Psoas muscle (tissue), 8 donors: ENCODE measurements at places on chromosomes 6 and 20. TPM values are rescaled to one million over a fixed set of nuclear protein-coding genes. Genes with fewer than 3 reads are reported as not detected.

GRCh38 chr6:69881322-69882151 is 15.2 kb downstream of the COL19A1 start:
- DNase-seq: no peak

DNA sequence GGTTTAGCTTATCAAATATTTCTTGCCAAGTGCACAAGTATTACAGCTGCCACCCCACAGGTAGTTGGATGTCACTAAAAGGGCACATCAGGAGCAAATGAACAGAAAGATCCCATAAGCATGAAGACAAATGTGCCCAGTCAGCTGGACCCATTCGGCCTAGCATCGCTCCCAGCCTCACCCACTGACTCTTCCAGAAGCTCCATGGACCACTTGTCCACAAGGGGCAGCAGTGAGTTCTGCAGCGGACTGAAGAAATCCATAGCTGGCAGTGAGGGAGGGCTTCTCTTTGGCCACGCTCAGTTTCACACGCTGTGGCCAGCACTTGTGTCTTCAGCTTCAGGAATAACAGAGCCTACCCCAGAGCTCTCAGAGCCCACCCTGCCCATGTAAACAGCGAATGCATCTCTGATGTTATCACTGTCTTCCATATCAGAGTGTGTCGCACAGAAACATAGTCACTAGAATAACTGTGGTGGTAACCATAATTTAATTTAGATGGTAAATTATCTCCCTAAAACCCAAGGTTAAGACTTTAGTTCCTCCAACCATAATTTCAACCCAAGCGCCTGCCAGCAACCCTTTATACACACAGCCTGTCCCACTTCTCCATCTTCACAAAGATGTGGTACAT is 15.8 kb downstream of the CGA start:
- peak; percentile 73 for DNase-seq

GRCh38 chr6:135479601-135480000 is 17.9 kb downstream of the AHI1 start:
- DNase-seq: no peak

DNA sequence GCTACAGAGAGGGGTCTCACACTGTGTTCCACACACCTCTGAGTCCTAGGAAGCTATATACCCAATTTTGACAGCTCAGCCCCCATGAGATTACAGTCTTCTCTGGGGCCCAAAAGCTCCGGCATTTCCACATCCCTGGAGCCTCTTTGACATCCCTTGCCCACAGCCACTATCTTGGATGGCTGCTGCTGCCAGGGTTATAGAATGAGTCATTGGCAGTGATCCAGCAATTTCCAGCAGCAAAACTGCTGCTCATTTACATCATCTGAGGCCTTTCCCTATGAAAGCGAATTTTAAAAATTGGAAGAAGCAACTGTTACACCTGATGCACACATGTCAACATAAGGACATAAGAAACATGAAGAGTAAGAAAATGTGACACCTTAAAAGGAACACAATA is 590.7 kb downstream of the MEI4 start:
- DNase-seq: no peak

DNA sequence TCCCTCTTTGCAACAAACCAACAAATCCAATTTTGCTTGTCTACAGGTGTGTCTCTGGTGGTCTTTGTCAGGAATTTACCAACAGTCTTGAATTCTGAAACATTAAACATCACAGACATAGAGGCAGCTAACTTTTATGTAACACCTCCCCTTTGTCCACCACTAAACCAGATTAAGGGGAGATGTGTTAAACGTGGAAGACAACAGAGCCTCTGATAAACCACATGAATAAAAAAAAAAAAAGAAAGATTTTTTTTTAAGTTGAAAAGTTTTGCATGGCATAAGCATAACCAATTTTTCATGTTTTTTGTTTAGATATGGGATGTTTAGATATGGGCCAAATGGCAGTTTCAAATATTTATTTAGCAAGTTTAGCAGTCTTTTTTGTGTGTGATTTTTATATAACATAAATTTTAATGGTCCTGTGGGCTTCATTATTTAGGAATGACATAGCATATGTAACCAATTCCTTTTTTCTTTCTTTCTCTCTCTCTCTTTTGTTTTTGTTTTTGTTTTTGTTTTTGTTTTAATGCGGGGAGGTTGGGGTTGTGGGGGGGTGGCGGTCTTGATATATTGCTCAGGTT is 60.7 kb upstream of the BTN3A2 start:
- DNase-seq: no peak

GRCh38 chr6:16362296-16362695 is 123.9 kb downstream of the GMPR start:
- DNase-seq: no peak

GRCh38 chr6:116180375-116180774 is 54.4 kb upstream of the COL10A1 start:
- no peak for DNase-seq

DNA sequence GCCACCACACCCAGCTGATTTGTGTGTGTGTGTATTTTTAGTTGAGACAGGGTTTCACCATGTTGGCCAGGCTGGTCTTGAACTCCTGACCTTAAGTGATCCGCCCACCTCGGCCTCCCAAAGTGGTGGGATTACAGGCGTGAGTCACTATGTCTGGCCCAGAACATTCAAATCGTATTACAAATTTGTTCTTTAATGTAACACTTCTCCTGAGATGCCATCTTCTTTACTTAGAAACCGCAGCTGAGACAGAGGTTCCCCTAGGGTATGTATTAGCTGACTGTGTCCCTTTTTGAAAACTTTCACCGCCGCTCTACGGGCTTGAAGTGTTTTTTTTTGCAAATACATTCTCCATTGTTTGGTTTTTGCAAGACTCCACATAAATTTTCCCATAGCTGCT is 62.6 kb downstream of the TOX2 start:
- DNase-seq: no peak

DNA sequence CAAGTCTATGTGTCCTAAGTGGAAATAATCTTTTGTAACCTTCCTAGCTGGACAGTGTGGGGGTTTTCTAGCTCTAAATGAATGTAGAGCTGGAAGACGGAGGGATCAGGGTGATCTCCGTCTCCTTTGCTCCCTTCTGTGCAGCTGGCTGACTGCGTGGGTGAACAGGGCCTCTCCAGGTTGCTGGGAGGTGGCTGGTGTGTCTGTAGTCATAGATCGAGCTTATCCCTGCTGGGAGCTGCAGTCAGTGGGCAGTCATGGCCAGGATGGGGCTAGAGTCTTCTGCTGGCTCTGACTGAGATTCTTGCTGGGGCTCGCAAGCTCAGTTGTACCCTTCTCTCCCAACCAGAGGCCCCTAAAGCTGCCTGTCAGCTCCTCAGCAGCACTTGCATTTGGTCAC is 6.4 kb downstream of the SEC23B start:
- no peak for DNase-seq

DNA sequence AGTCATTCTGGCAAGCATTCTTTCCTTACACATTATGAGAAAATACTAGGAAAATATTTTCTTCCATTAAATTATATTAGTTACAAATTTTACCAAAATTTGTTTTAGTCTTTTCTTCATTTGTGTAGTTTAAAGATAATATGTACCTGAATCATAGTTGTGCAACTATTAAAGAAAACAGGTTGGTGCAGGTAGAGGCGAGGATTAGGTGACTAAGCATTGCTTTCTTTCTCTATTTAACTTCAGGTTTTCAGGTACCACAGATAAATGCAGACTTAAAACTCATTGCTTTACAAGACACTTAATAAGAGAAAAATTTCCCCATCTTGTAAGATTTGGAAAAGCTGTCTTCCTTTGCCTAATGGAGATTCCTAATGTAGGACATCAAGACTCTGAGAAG is 1175.5 kb upstream of the ADGRB3 start:
- DNase-seq: no peak

- DNase-seq: no peak
Observed at GRCh38 chr6:36033935-36034334, 6.3 kb downstream of the MAPK14 start.

DNA sequence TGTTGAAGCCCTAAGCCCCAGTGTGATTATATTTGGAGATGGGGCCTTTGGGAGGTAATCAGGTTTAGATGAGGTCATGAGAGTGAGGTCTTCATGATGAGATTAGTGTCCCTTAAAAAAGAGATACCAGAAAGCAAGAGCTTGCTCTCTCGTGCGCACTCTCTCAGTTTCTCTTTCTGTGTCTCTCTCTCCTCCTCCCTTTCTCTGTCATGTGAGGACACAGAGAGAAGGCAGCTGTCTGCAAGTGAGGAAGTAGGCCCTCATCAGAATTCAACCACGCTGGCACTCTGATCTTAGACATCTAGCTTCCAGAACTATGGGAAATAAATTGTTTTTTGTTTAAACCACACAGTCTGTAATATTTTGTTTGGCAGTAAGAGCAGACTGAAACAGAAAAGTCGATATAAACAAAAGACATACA is 180.5 kb downstream of the IBTK start:
- DNase-seq: no peak

DNA sequence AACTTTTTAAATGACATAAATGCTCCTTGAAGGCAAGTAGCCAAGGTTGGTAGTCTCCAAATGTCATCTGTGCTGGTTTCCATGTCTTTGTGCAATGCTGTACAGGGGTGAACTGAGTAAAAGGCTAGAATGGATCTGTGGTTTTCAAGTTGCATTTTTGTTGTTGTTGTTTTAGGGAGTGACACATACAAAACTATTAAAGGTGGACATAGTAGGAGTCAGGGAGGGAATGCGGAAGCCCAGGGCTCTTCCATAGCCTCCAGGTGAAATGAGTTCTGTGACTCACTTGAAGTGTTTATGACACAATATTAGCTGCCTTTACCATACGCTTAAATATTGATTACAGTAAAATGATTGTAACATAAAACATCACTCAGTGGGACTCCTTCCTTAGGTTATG is 22.5 kb upstream of the QKI start:
- DNase-seq: no peak

DNA sequence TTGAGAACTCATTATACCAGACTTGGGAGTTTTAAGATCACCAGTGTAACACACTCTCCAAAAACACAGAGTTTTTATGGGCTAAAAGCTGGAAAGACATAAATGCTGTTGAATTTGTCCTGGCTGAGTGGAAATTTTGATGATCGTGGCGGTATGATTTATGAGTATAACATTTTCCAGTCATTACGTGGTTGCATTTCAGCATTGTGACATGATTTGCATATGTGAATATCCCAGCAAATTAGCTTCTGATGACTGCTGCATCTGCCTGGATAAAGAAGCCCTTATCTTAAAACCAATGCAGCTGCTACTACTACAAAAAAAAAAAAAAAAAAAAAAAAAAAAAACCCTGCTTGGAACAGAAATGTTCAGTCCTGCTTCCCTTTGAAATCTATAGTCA is 850.9 kb downstream of the TFAP2A start:
- DNase-seq: no peak

The BPIFB2 gene
- total RNA-seq: not detected

The ECT2L gene
- not detected for total RNA-seq

The HNF4A gene
- not detected for total RNA-seq

The ILRUN gene
- 175 TPM for total RNA-seq

The SEL1L2 gene
- 1.5 TPM for total RNA-seq

The SPACA1 gene
- not detected for total RNA-seq
